Bronchus fibroblast of lung (primary cell): ENCODE measurements at places on chromosomes 3 and 15. TPM values are rescaled to one million over a fixed set of nuclear protein-coding genes. Genes with fewer than 3 reads are reported as not detected.

The CCNL1 gene
- 37.0 and 37.2 TPM in 2 replicates for total RNA-seq

The PRR20G gene
- not detected in 2 replicates for total RNA-seq

The C15orf62 gene
- total RNA-seq, result not detected in 2 replicates

The PCCB gene
- 50.8 and 52.0 TPM in 2 replicates for total RNA-seq

The MEGF11 gene
- total RNA-seq, result under 0.01 TPM in 1 of 2 replicates, not detected in the other

The IREB2 gene
- total RNA-seq, result 7.9 and 9.2 TPM in 2 replicates

The CAMKV gene
- not detected in 2 replicates for total RNA-seq

The IL12A gene
- 2.4 and 4.5 TPM in 2 replicates for total RNA-seq

The FETUB gene
- not detected in 2 replicates for total RNA-seq

The CD200R1 gene
- not detected in 2 replicates for total RNA-seq

The TRH gene
- 0.15 TPM in 1 of 2 replicates, not detected in the other for total RNA-seq

The ATP13A3 gene
- 51.6 and 56.8 TPM in 2 replicates for total RNA-seq

The CCR8 gene
- total RNA-seq, result not detected in 2 replicates

The MORC1 gene
- not detected in 2 replicates for total RNA-seq

The ABCF3 gene
- 29.9 and 49.9 TPM in 2 replicates for total RNA-seq

The P2RY1 gene
- total RNA-seq, result 0.17 and 0.30 TPM in 2 replicates

The PPP1R14D gene
- not detected in 2 replicates for total RNA-seq

The CPNE9 gene
- under 0.01 and 0.17 TPM in 2 replicates for total RNA-seq

The SPTBN5 gene
- under 0.01 TPM in 2 replicates for total RNA-seq

The DPH6 gene
- total RNA-seq, result 8.7 and 9.7 TPM in 2 replicates

The CTXN2 gene
- total RNA-seq, result not detected in 2 replicates

The CLCN2 gene
- 2.2 and 3.4 TPM in 2 replicates for total RNA-seq

The AMOTL2 gene
- 88.6 and 91.1 TPM in 2 replicates for total RNA-seq

The SPESP1 gene
- total RNA-seq, result 3.7 and 4.2 TPM in 2 replicates

The FAM81A gene
- 0.50 and 0.59 TPM in 2 replicates for total RNA-seq

The LOXL1 gene
- total RNA-seq, result 112 and 113 TPM in 2 replicates

The SMAD6 gene
- total RNA-seq, result 4.7 and 7.1 TPM in 2 replicates

The DISP2 gene
- 0.17 and 0.30 TPM in 2 replicates for total RNA-seq

The PCOLCE2 gene
- 1.3 and 1.5 TPM in 2 replicates for total RNA-seq
